GM12891 (cell line): ENCODE measurements at places on chromosomes 2 and 18.

GRCh38 chr2:237625216-237625705, 2.1 kb upstream of the LRRFIP1 start:
- DNase-seq: no peak

DNA sequence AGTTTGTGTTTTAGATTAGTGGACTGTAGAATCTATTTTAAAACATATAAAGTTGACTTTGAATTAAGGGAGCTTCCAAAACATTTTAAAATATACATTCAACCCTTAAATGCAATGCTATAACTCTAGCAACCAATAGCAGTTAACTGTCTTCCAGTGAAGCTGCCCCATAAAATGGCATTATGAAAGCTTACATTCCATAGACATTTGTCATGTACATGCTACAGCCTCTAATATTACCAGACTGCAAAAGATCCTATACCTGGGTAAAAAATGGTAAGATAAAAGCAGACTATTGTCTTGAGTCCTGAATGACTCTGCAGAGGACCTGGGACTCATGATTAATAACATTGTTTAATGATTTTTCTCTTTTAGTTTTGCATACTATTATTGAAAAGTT, 489.4 kb downstream of the LRP1B start:
- no peak for DNase-seq

- DNase-seq: no peak
Observed at GRCh38 chr2:10425699-10426098, 22.4 kb downstream of the ODC1 start.

GRCh38 chr2:8752385-8752784, 70.5 kb downstream of the ID2 start:
- no peak for DNase-seq

- DNase-seq: no peak
Observed at GRCh38 chr18:79875931-79876461, 75.5 kb downstream of the SLC66A2 start.

DNA sequence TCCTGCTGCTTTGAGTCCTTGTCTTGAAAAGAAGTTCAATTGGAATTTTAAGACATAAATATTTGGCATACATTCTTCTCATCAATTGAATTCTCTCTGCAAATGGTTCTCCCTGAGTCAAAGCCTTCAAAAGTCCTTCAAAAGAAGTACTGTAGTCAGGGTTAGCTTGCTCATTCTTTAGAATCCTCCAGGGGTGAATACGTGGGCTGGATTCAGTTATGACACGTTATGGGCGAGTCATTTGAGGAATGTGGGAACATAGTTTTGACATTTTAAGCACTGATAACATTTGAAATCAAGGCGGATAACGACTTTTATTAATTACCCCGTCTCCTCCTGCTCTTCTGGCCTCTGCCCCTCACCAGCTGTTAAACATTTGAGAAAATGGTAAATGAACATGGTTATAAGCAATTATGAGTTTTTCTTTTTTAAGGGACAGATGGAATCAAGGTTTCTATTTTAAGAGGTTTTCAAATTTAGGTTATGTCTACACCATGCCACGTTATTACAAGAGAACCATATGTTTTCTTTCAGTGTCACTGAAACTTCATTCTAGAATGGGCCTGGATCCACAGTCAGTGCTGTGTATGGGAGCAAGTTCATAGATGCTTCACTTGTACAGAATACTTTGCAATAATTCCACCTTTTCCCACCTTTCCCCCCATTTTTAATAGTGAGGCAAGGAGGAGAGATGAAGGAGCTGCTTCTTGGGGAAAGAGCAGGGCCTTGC, 273.1 kb downstream of the TSN start:
- DNase-seq: no peak

DNA sequence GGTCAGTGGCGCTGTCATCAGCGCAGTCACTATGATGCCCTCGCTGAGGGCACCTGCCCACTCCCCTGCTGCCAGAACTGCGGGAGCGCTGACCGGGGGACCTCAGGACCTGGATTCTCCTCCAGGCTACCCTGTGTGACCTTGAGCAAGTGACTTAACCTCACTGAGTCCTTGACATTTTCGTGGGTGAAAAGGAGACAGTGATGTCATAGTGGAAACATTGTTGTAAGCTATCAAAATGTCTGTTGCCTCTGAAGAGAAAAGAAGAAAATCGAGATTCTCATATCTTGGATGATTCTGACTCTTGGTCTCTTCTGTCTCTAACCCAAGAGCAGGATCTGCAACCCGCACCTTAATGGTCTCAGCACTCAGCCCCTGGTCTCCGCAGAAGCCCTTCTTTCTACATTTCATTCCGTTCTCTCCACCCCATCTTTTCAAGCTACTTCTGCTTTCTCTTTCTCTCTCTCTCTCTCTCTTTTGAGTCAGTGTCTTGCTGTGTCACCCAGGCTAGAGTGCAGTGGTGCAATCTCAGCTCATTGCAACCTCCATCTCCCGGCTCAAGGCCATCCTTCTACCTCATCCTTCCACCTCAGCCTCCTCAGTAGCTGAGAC, 978 bp upstream of the TUBA4A start:
- DNase-seq: no peak
